NAMALWA (cell line): ENCODE measurements at places on chromosomes 2 and 18.

DNA sequence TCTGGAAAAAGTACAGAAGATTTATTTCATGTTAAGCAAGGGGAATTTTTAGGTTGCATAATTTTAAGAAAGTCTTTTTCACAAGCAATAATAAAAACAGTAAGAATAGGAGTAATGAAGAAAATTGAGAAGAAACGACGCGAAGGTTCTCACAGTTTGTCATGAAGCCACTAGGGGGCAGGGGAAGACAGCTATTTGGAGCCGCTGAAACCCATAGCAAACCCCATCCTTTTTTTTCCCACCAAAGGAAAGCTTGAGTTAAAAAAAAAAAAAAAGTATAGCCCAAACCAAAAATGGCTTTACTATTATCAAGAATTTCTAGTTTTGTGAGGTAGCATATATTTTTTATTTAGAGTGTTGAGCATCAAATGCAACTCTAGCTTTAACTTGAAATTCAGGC, 300.9 kb downstream of the PHLPP1 start:
- DNase-seq, result peak; percentile 66

GRCh38 chr2:147033044-147033443, 811.8 kb upstream of the ACVR2A start:
- no peak for DNase-seq

DNA sequence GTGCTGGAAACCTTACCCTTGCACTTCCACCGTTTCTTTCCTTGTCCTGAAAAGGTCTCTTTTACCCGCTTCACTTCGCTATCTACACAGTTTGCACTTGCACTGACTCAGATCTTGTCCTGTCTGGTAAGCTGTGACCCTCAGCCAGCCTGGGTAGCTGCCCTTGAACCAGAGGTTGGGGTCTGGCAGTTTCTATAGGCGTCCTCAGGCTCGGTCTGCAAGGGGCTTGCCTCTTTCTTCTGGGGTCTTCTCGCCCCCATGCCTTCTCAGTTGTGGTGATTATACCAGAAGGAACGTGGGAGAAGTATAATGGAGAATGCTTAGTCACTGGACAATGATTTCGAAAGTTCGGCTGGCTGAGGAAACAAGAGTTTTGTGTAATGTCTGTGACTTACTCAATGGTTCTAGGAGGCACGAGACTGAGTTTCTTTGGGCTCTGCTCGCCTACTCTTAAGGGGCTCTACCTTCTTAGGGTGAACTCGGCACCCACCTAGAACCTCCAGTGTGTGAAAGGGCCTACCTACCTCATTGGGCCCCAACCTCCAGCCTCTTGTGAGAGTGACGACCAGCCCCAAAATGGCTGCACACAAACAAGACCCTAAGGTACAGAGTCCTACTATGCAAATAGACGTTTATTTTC, 6.9 kb upstream of the STAT1 start:
- no peak for DNase-seq

- no peak for DNase-seq
Observed at GRCh38 chr2:38077431-38077769, 1.4 kb upstream of the CYP1B1 start.

DNA sequence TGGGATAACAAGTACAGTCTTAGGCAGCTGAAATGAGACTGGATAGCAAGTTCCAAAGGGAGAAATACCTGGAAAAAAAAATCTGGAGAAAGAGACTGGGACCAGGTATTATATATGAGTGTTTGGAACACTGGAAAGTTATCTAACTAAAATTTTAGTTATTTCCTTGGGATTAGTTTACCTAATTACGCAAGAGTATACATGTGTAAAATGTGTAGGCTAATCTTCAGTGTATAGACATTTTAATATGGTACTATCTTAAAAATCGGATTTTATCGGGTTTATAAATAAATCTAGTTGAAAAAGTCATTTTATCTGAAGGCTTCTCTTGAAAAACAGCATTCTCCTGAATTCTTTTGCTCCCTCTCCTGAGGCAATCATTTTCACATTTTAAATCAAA, 3.9 kb downstream of the EPB41L5 start:
- no peak for DNase-seq
